ENCODE measurements at places on chromosomes 2 and 18.

- DNase-seq, result no peak
Measured at GRCh38 chr2:157593411-157593810, 35.3 kb downstream of the ACVR1C start.

GRCh38 chr2:27038631-27039339 lies 6.0 kb downstream of the TMEM214 start:
- no peak for DNase-seq

DNA sequence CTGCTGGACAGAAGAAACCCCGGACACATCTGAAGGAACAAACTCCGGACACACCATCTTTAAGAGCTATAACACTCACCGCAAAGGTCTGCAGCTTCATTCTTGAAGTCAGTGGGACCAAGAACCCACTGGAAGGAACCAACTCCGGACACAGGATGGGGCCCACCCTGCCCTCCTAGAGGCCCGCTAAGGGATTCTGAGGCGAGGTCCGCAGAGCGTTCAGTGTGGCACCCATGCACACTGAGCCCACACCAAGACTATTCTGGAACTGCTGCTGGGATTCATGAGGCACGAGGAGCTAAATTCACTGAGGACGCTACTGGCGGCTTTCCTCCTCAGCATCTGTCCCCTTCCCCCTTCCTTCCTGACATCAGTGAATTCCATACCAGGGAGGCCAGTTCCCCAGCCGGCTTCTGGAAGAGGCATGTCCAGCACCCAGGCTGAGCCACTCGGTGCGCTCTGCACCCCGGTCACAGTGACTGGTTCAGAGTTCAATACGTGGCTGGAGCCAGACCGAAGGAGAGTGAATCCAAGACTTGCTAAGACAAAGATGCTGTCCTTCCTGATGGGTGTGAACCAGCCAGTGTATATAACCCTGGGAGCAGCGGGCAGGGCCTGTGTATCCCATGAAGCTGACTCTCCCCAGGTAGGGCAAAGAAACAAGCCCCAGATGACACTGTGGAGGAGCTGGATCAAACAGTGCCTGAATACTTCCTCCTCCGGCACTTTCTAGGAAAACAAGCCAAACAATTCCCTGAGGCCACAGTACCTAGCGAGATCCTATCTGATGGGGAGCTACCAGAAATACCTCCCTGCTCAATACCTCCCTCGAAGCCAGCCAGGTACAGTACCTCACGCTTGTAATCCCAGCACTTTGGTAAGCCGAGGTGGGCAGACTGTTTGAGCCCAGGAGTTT lies 11.1 kb downstream of the HDAC4 start:
- no peak for DNase-seq

DNA sequence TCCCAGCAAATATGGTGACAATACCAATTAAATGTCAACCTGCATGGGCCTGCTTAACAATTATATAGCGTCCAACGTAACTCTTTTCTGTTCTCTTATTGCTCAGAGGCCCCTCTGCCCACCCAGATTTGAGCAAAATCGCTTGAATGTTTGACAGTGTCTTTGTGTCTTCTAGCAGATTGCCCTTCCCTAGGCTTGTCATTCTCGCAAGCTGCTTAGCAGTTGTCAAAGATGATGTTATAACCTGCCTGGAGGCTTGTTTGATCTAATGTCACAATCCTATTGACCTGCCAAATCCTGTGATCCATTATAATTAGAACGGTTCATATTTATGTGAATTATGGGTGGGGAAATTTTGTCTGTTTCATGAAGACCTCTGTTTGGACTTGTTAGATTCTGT lies 108.8 kb downstream of the FARSB start:
- no peak for DNase-seq

Measured in 8988T (cell line).